NCI-H526 (cell line): ENCODE measurements at places on chromosomes 11 and 22.

GRCh38 chr22:31537019-31537535 lies 40.7 kb downstream of the SFI1 start:
- DNase-seq, result no peak

DNA sequence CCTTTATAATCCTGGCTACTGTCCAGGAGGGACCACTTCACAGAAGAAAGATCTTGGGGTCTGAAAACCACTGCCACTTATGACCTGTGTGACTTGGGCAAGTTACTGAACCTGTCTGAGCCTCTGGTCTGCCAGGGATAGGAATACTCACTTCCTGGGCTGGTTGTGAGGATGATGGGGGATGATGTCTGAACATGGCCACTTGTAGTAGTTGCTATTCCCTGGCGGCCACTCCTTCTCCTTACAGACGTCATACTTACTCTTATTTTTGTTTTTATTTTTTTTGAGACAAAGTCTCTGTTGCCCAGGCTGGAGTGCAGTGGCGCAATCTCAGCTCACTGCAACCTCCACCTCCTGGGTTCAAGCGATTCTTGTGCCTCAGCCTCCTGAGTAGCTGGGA lies 26.1 kb downstream of the CD82 start:
- no peak for DNase-seq

DNA sequence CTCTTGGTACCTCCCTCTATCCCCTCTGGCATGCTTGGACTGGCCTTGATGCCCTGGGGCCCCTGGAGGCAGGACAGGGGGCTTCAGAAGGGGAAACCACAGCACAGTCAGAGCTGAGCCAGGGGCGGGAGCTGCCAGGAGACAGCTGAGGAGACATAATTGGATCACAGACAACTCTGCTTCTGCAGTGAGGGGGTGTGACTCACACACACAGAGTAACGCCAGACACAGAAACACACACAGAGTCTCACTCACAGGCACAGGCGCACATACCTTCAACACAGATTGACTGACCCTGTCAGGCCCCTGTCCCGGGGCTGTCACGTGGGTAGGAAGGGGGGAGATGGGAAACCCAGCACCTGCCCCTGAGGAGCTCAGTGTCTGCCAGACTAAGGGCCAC lies 20.6 kb downstream of the STARD10 start:
- DNase-seq, result no peak

- no peak for DNase-seq
These were observed at the start of gene GAS2 for GRCh38 chr11:22666325-22666687. TSS of gene GAS2 (plus strand) at chr11:22666611. CDS start at chr11:22674870, 8,259 bp downstream.

GRCh38 chr22:47495110-47495509 lies 732.7 kb downstream of the TBC1D22A start:
- DNase-seq, result no peak

DNA sequence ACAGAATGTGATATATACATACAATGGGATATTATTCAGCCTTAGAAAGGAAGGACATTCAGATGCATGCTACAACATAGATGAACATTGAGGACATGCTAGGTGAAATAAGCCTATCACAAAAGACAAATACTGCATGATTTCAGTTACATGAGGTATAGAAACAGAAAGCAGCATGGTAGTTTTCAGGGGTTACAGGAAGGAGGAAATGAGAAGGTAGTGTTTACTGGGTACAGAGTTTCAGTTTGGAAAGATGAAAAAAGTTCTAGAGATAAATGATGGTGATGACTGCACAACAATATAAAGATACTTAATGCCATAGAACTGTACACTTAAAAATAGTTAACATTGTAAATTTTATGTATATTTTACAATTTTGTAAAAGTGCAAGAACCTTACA lies 266.7 kb upstream of the C11orf87 start:
- DNase-seq, result no peak

DNA sequence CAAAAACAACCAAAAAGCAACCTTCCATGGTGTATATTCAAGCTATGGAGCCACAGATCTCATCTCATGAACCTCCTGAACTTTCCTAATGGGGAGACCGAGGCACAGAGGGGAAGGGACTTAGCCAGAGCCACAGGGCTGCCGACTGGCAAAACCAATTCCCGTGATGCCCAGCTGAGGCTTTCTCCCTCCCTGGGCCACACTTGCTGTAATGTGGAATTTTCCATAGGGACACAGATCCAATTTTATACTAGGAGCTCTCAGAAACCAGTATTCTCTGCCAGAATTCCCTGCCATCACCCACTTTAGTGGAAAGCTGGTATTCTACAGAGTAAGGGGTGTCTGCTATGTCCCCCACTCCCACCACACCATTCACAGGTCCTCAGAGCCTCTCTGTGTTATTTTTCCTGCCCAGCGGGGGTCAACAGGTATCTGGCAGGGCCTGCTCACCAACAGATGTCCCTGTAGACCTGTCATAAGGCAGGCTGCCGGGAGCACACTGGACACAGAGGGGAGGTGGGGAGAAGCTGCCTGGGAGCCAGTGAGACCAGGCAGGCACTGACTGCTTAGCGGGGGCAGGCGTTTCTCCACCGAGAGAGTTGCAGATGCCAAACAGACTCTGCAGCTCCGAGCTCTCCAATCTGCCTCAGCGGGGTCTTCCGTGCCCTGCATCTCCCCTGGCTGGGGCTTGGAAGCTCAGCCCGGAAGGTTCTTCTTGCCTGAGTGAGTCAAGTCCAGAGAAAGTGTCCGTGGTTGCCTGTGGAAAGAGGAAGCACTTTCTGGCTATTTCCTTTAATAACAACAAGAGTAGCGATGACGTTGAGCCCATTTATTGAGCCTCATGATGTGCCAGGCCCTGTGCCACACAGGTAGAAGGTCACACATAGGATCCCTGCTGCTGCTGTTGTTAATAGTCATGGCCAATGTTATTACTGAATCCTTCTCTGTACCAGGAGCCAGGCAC lies 26.3 kb downstream of the RPS6KA4 start:
- no peak for DNase-seq
